ENCODE measurements at places on chromosomes 4 and X.

- peak; percentile 18 for DNase-seq
These were observed 43.1 kb upstream of the FREM3 start for GRCh38 chr4:143743591-143743990.

- DNase-seq, result no peak
These were observed 55.3 kb downstream of the TMPRSS11F start for GRCh38 chr4:68074397-68074796.

DNA sequence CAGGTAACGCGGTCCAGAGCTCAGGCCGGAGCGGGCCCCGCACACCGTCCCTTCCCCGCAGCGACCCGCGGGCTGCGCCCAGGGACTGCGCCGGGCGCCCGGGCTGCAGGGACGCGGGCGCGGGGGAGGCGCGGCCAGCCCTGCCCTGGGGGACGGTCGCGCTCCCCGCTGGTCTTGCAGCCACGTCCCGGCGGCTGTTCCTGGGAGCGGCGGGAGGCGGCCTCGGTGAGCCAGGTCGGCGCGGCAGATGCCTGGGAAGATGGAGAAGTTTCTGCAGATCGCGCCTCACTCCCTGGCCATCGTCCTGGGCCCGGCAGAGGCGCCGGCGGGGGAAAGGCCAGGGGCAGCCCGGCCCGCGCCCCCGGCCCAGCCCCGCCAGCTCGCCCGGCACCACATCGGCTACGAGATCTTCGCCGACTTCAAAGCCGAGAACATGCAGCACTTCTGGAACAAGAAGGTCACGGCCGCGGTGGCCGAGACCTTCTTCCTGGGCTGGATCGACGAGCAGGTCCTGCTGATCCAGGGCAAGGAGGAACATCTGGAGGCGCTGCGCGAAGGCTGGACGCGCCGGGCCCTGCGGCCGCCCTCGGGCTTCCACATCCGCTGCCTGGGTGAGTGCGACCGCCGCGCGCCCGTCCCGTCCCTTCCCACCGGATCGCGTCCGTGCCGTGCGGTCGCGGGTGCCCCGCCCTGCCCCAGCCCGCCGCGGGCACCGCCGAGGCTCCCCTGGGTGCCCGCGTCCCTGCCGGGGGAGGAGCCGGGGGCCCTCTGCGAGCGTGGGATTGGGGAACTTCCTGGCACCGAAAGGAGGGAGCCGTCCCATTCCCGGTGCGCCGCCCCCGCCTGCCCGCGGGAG is 107.4 kb upstream of the STOX2 start:
- DNase-seq, result peak; percentile 68

- DNase-seq, result no peak
These were observed 112.8 kb upstream of the PSAPL1 start for GRCh38 chr4:7547368-7548040.

DNA sequence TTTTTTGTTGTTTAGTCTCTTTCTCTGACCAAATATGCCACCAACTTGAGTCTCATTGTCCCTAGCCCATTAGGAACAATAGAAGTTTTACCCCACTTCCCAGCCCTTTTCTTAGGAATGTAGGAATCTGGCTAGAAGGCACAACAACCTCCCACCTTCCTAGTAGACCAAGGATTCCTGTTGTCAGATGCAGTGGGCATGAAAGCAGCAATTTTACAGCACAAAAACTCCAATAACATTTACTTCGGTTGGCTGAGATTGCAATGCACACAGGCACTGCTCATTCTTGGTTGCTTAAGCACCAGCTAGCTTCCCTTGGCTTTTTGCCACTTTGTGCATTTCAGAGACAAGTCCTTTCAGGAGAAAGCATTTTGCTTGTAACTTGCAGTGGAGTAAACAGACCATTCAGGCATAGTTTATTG is 312.8 kb downstream of the TENM3 start:
- DNase-seq, result peak; percentile 28

DNA sequence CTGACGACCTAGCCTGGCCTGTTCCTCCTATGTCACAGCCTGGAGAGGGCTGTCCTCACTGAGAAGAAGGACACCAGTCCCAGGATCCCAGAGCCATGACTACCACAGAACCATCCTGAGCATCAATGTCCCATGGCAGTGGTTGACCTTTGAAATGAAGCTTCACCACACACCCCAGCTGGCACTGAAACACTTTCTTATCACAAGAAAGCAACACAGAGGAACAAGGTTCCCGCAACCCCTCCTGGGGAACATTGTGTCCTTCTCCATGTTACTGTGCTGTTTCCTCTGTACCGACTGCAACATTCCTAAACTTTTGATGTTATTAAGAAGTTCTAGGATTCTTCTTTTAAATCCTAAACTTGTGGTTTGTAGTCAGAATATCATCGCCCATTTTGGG is 21.2 kb upstream of the FAM156A start:
- no peak for DNase-seq

DNA sequence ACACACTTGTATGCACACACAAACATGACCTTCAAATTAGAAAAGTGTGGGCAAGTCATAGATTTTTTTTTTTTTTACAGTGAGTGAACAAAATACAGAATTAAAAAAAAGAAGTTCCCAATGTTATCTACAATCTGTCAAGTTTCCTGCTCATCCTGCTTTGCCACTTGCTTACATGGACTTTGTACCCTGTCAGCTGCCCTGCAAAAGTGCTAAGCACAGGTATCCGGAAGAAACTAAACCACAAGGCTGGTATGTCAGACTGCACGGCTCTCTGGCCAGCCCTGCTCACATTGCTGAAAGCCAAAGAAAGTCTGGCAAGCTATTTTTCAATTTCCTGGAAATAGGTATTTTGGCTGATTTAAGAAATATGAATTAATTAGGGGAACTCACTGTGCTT is 38.9 kb upstream of the BCLAF3 start:
- no peak for DNase-seq

GRCh38 chr4:147368948-147369347 is 111.9 kb upstream of the EDNRA start:
- DNase-seq, result no peak

- no peak for DNase-seq
These were observed 32.0 kb upstream of the COL25A1 start for GRCh38 chr4:109334129-109335105.

DNA sequence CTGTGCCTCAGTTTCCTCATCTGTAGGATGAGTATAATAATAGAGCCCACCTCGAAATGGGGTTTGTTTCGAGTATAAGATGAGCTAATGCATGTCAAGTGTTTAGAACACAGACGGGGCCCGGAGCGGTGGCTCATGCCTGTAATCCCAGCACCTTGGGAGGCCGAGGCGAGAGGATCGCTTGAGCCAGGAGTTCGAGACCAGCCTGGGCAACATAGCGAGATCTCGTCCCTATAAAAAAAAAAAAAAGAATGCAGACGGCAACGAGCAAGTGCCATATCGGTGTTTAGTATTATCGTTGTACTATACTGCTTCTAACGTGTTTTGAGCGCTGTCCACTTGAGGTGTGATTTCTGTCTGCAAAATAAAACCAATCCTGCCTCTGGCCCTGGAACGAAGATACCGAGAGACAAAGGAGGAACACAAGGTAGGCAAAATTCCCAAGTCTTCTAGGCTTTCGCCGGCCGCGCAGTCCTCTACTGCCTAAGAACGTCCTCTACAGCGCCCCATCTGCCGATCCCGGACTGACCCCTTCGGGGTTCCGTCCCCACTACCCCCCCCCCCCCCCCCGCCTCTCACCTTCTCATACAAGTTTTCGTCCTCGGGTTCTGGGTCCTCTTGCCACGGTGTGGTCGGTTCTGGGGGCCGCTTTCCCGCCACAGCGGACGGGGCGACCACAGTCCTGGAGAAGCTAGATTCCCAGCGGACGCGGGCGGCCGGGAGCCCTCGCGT is 442 bp downstream of the NDUFB11 start:
- DNase-seq, result no peak

DNA sequence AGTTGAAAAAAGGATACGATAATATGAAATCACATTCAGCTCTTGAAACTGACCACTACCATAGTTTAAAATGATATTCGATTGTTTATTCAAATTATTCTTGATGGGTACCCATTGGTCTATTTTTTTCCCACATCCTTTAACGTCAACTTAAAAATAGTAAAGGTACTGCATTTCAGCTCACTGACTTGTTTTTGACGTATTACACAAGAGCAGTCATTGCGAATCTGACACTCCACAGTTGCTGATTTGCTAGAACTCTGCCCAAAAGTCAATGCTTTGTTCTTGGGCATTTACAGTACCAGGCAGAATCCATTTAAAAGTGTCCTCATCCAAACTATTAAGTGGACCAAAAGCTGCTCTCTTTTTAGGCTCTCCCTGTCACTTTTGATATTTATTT is 1.2 kb upstream of the PDS5A start:
- no peak for DNase-seq

DNA sequence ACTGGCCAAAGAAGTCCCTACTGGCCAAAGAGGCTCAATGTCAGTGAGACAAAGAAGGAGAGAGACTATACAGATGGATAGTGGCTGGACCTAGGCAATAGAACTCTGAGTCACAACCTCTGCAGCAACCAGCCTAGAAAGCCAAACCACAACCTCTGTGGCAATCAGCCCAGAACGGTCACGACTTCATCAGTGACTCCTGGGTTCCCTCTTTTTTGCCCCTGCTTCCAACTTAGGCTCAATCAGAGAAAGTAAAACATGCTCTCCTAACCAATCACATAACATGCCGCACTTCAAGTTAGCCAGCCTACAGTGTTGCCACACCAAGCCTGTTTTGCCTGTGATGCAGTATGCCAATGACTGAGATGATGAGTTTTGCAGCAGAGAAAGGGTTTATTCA is 203.4 kb downstream of the ANAPC10 start:
- no peak for DNase-seq

GRCh38 chr4:2843941-2844584 is 419 bp downstream of the ADD1 start:
- peak; percentile 72 for DNase-seq

- DNase-seq, result no peak
These were observed 139.7 kb downstream of the PACRGL start for GRCh38 chr4:20839957-20840356.

DNA sequence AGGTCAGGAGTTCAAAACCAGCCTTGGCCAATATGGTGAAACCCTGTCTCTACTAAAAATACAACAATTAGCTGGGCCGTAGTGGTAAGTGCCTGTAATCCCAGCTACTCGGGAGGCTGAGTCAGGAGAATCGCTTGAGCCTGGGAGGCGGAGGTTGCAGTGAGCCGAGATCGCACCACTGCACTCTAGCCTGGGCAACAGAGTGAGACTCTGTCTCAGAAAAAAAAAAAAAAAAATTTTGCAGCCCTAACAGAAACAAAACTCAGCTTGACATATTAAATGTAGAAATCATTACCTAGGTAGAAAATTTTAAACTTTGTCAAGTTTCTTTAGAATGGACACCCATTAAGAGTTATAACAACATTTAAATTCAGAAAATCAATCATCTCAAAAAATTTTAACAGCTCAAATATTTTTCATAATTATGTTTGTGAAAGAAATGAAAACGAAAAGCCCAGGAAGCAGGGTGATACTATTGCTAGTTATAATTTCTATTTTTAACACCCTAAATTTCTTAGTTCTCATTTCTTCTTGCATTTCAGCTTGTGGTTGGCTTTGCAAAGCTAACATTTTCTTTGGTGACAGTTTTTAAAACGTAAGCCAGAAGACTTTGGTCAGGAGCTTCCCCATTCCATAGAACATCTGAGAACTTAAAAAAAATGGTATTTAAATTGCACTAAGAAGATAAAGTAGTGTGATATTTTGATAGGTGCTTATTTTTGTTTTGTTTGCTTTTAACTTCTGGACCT is 33.3 kb upstream of the RBBP7 start:
- no peak for DNase-seq

- DNase-seq, result no peak
These were observed 132.4 kb downstream of the GLRA3 start for GRCh38 chr4:174696657-174697056.

GRCh38 chrX:36609616-36610585 is 398.3 kb upstream of the FAM47C start:
- DNase-seq, result no peak

DNA sequence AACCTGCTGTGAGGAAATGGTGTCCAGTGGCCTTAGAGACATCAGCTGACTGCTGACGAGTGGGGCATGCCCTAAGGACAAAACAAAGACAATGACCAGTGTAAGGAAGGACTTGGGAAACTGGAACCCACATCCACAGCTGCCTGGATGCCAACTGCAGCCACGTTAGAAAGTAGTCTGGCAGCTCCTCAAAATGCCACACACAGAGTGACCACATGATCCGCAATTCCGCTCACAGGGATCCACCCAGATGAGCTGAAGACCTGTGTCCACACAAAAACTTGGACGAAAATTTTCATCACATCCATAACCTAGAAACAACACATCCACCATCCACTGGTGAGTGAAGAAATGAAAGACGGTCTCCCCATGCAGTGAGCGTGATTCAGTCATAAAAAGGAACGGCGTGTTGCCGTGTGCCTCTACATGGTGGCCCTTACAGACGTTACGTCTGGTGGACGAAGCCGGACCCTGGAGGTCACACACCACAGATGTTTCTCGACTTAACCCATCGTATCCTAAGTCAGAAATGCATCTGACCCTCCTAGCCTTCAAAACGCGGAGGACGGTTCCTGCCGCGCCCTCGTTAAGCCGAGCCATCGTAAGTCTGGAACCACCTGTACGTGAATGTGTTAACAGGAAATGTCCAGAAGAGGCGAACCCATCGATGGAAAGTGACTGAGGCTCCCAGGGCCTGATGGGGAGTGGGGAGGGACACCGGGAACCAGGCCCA is 40.6 kb upstream of the MXD4 start:
- no peak for DNase-seq

GRCh38 chr4:108972613-108973283 is 209.9 kb upstream of the ETNPPL start:
- peak; percentile 77 for DNase-seq

GRCh38 chr4:186760576-186760975 is 36.9 kb upstream of the FAT1 start:
- no peak for DNase-seq

- DNase-seq, result no peak
These were observed 47.3 kb upstream of the RAB9B start for GRCh38 chrX:103879339-103879738.

- DNase-seq, result no peak
These were observed 85.7 kb downstream of the CLNK start for GRCh38 chr4:10598829-10599228.

GRCh38 chr4:130424211-130424610 is 1328.3 kb downstream of the C4orf33 start:
- DNase-seq, result no peak

DNA sequence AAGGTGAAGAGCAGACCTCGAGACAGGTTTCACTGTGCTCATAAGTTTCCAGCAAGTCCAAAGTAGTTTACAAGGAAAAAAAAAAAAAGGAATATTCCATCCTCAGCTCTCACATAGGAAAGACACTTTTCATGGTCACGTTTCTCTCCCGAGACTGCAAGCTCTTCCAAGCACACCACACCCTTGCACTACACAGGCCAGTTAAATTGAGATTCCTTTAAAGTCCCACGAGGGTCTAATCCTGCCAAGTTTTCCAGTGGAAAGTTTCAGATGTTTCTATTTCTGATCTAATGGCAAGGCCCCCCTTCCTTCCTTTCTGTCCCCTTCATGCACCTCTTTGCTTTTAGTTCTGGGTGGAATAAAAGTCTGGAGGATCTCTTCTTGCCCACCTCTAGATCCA is 67.9 kb upstream of the PCDH19 start:
- DNase-seq, result no peak
